Pons (tissue), 1 donor: ENCODE measurements at places on chromosomes 1 and 21.

GRCh38 chr1:85607126-85607920 is 26.8 kb downstream of the CCN1 start:
- no peak for DNase-seq

DNA sequence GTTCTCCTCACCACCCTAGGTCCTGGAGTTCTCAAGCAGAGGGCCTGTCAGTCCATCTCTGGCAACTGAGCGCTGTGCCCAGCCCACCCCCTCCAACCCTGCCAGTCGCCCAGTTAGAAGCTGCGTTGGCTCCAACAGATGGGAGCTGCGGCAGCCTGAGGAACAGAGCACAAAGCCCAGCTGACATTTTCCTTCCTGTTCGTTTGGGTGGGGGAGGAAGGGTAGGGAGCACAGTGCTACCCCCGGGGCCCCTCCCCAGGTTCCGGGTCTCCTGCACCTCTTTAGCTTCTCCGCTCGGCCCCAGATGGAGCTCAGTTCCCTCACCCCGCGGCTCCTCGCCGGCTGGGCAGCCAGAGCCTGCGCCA is 1.4 kb downstream of the LRRN2 start:
- DNase-seq: no peak

DNA sequence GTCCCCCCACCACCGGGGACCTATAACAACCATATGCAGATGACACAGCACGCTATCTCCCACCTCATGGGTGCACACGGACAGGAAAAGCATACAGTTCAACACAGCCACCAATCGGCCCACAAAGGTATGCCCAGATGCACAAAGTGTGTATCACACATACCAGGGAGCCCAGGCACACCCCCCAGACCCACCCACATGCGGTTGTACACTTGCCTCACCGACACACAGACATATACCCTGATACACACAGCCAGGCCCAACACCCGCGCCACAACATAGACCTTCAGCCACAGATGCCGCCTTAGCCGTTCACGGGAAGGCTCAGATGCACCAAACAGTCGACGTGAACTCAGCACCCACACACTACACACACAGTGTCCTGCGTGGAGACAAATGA is 5.5 kb downstream of the CROCC start:
- DNase-seq: no peak

DNA sequence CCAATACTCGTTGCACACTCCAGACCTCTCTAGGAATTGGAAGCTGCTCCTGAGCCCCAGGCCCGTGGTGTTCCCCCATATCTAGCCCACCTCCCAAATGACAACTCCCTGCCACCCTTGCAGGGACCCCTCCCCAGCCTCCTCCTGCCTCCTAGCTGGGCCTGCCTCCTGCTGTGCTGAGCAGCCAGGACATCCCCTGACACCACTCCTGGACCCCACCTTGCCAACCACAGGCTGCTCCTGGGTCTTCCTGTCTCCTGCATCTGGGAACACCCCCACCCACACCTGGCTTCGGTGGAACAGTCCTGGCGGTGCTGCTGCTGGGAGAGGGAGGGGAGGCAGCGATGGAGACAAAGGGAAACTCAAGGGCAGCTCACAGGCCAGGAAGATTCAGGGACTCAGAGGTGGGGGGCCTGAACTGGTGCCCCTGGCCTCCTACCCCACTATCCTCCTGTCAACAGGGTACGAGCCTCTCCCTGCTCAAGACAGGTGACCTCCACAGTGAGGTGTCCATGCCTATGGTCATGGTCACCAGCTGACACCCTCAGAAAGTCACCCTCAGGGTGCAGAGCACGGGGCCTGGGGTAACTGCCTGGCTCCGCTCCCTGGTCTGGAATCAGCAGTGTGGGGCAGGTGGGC is 81.2 kb downstream of the RIPK4 start:
- no peak for DNase-seq

GRCh38 chr21:46095814-46096595 is 1.9 kb upstream of the COL6A2 start:
- DNase-seq: no peak

DNA sequence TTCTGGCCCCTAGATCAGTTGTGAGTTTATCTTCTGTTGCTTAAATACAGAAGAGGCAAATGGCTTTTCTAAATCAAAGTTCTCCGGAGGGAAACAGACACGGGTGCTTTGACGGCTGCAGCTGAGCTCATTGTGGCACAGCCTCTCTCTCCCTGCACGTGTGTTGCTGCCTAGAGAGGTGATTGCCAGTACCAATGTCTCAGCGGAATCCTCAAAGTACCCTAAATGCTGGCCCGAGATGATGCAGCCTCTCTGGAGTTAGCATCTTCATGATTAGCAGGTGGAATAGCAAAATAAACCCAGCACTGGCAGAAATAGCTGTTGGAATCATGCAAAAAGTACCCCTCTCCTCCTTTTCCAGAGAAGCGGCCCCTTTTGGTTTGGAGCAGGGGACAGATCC is 192.2 kb downstream of the PRDM2 start:
- no peak for DNase-seq

- DNase-seq: no peak
Observed at GRCh38 chr1:245718123-245718522, 563.3 kb downstream of the KIF26B start.

- no peak for DNase-seq
Observed at GRCh38 chr1:24864370-24864777, 65.7 kb downstream of the RUNX3 start.

- DNase-seq: peak; percentile 64
Observed at GRCh38 chr1:64246294-64246917, 43.0 kb downstream of the UBE2U start.

GRCh38 chr1:18761948-18762840 is 97.3 kb downstream of the TAS1R2 start:
- peak; percentile 26 for DNase-seq

GRCh38 chr1:82449506-82450057 is 648.8 kb downstream of the ADGRL2 start:
- DNase-seq: no peak

GRCh38 chr1:53524428-53525375 is 65.5 kb downstream of the DMRTB1 start:
- peak; percentile 5 for DNase-seq

GRCh38 chr1:905811-906599 is 17.7 kb upstream of the SAMD11 start:
- DNase-seq: no peak

- DNase-seq: no peak
Observed at GRCh38 chr1:232553050-232553754, 76.7 kb downstream of the SIPA1L2 start.

DNA sequence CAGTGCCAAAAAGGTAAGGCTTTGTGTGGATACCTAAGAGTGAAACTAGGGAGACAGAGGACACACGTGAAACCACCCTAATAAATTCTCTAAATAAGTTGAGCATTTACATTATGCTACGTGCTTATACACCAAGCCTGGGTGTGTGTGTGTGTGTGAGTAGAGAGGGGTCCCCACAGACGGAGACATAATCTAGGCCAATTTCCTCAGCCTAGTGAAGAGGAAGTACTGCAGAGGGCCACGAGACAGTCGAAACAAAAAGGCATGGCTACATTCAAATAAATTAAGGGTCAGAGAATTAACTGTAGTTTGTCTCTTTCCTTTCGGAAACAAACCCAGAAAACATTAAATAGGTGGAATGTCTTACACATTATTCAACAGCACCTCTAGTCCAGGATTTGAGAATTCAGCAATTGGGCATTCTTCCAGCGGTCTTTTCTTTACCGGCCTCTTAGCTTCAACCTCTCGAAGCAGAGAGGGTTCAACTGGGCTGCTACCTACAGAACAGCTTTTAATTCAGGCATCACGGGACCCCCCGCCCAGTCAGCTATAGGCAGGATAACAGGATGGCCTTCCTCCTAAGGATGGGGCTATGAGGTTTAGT is 75.0 kb downstream of the DESI2 start:
- no peak for DNase-seq

GRCh38 chr1:55378582-55378981 is 163.4 kb upstream of the USP24 start:
- DNase-seq: no peak
